Femur (tissue), 1 donor: ENCODE measurements at places on chromosomes 12 and 14.

DNA sequence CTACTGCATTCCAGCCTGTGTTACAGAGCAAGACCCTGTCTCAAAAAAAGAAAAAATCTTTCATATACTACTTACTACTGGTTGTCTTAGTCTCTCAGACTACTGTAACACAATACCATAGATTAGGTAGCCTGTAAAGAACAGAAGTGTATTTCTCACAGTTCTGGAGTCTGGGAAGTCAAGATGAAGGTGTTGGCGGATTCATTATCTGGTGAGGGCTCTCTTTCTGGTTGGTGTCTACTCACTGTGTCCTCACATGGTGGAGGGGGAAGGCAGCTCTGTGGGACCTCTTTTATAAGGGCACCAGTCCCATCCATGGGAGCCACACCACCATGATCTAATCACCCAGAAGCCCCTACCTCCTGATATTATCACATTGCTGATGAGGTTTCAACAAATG is 14.4 kb downstream of the WDR20 start:
- DNase-seq: no peak

DNA sequence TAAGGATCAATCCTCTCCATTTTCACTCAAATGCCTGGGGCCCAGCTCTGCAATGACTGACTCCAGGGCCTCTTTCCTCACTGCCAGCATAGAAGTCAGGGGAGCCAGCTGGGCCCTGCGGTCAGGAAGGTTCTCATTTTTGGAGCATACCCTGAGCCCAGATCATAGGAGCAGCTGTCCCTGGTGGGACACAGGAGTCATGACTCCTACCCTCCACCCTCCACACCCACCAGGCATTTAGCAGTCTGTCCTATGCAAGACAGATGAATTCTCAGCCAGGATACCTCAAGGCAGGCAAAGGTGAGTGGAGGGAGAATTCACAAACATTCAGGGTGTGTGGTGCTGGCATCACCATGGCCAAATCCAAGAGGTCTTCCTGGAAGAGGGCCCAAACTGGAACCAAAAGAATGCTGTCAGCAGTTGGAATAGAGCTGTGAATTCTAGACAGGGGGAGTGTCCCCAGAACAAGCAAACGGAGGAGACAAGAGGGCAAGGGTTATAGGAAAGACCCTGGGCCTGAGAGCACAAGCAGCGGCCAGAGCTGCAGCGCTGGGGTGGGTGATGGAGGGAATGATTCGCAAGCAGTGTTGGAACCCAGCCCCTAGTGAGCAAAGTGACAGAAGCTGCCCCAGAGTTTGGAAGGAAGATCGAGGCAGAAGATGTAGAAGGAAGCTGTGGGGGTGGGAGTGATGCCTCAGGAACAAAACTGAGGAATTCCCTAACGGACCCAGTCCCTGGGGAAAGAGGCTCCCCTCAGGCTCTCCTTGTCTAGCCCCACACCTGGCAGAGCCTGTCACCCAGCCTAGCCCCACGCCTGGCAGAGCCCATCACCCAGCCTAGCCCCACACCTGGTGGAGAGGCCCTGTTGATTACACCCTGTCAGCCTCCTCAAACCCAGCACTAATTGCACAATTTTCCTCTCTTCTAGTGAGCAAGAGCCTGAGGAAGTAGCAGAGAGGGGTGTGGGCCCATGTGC is 4.5 kb upstream of the REM2 start:
- DNase-seq: no peak

DNA sequence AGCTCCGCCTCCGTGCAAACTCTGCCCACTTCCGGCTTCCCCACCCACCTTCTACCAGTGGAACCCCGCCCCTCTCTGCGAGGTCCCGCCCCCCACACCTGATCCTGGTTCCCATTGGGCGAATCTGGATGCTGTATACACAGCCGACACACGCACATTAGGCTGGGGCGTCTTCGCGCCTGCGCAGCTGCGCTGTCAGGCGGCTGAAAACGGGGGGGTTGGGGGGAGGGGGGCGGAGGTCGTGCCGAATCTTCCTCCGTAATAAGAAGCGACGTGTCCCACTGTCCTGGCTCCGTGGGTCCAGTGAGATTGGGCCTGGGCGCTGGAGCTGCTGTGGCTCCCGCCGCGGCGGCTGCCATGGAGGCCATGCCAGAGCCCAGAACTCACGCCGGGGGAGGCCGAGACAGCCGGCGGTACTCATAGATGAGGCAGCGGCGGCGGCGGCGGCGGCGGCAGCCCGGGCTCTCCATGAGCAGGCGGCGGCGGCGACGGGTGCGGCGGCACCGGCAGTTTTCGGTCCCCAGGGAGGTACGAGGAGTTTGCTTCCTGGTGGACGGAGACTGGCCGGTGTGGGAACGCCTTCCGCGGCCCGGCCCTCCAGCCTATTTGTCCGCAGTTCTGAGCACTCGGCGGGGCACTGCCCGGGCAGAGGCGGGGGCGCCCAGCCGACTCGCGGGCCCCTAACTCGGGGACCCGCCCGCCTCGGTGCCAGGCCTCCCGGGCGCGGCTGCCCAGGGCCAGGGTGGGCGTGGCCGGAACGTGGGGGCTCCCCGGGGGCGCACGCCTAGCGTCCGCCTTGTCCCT is 64.5 kb downstream of the KLHL28 start:
- peak; percentile 98 for DNase-seq

- DNase-seq: no peak
These were observed 109.9 kb downstream of the RIMBP2 start for GRCh38 chr12:130606231-130606630.

DNA sequence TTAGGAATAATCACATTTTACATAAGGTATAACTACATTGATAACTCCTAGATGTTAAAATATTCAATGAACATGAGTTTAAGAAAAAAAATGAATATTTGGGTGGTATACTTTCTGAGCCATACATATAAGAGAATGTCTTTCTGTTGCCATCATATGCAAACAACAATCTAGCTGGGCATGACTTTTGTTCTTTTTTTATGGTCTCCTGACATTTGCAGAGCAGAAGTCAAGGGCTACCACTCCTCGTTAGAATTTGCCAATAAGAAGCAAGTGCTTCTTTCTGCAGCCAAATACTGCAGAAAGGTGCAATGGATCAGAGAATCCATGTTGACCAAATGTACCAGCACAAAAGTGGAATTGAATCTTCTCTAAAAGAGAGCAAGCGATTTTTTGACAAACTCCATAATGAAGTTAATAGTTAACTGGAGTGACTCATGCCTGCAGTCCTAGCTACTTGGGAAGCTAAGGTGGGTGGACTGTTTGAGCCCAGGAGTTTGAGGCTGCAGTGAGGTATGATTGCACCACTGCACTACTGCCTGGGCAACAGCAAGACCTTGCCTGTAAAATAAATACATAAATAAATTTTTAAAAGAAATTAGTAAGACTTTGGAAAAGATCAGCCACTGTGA is 25.5 kb upstream of the CCDC91 start:
- no peak for DNase-seq

- DNase-seq: no peak
These were observed 113.8 kb downstream of the EGLN3 start for GRCh38 chr14:33836900-33837577.

DNA sequence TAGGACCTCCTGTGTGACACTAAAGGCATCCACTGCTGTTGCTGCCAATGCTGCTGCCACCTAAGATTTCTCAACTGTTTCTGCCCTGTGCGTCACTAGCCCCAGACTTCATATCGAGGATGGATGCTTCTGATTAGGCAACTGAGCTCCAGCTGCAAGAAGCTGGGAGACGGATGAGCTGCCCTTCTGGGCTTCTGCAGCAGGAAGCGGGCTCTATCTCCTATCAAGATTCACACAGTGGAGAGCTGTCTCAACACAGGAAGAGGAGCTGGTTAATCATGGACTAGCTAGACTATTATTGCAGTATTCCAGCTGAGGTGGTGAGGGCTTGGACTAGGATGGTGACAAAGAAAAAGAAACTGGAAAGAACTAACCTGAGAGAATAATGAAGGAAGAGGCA is 59.2 kb upstream of the PELI2 start:
- no peak for DNase-seq

- no peak for DNase-seq
These were observed 115.9 kb downstream of the ETV6 start for GRCh38 chr12:11765421-11765816.

GRCh38 chr12:13112968-13113367 is 9.5 kb upstream of the GSG1 start:
- DNase-seq: no peak

GRCh38 chr12:27164330-27165040 is 79.6 kb upstream of the STK38L start:
- no peak for DNase-seq

- no peak for DNase-seq
These were observed 9.8 kb upstream of the PARP11 start for GRCh38 chr12:3882896-3883564.

DNA sequence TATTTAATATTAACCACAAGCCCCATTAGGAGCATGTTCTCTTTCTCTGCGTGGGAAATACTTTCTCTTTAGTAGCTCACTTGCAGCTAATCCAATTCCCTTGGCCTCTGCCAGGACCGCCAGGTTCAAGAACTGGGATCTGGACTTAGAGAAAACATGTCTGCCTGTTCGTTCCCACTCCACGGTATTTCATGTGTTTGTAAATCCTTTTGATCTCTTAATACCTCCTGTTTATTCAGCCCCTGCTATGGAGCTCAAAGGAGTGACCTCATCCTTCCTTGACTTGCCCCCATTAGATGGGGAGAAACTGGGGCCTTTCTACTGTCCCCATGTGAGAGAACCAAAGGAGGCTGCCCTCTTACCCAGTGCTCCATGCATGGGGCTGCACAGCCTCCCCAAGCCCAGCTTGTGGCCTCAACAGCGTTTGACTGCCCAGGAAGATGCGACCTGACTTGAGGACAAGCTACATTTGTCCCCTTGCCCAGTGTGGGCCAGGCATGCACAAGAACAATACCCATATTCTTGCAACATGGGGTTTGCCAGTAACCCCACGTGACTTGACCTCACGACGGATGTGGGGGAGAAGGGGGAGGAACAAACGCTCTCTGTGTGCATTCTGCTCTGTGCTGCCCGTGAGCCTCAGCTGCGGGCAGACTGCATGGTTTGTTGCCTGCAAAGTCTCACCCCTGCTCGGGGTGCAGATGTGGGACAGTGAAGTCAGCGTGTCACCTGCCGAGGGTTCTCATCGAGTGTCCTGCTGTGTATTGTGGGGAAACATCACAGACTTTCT is 30.3 kb downstream of the CD9 start:
- peak; percentile 83 for DNase-seq

GRCh38 chr12:76216585-76217472 is 131.4 kb downstream of the BBS10 start:
- no peak for DNase-seq

GRCh38 chr12:79645235-79645630 is 45.5 kb downstream of the PAWR start:
- no peak for DNase-seq

GRCh38 chr14:63996016-63996415 is 143.2 kb downstream of the SYNE2 start:
- no peak for DNase-seq

DNA sequence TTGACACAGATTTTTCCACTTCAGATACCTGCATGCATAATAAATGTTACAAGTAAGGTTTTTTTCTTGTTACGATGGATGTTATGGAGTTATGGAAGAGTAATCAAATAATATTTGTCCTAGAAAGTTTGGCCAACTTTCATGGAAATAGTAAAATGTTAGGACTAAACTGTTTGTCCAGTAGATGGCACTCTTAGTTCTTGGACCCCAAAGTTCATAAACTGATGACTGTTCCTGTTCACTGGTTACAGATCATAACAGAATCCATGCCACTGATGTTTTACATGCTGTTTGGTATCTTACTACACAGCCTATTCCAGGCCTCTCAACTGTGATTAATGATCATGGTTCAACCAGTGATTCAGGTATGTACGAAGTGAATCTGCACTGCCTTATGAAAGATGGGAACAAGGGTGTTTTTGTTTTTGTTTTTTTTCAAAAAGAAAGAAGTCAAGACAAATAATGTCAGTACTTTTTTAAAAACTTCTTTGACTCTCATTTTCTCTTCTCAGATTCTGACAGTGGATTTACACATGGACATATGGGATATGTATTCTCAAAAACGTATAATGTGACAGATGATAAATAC is 48.8 kb upstream of the SLCO1C1 start:
- DNase-seq: no peak

- no peak for DNase-seq
These were observed 479.4 kb upstream of the DCN start for GRCh38 chr12:91662021-91662420.

DNA sequence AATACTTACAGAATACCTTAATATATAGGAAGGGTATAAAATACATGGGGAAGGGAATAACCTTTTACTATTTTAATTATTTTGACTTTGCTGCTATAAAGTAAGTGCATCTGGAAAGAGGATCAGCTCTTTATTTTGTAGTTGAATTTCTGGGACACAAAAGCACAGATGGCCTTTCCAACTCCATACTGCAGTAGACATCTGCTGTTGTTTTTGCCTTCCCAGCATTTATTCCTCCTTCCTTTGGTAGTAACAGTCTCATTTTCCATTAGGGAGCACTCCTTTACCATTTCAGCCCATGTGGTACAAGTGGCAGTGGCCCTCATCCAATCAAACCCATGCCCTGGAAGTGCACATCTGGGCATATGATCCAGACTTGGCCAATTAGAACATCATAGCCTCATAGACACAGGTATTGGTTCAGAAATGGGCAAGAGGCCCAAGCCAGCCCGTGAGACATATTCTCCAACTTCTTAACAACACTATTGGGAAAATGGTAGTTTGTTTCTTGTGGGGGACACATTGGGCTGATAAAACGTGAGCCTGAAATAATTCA is 64.8 kb upstream of the YARS2 start:
- DNase-seq: no peak

DNA sequence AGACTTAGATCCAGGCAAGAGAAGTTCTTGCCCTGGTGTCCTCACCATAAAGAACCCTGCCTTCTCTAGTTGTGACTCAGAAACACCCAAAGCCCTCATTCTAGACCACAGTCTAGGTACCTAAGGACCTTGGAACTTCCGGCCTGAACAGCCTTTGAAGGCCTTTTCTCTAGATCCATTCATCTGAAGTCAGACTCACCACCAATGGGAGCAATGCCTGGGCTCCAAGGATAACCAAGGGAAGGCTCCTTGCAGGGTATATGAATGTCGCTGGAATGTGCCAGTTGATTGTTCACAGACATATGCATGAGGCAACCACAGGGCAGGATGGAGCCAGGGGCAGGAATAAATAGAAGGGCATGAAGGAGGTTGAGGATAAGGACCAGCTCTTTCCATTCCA is 86.3 kb downstream of the PLCZ1 start:
- DNase-seq: no peak

DNA sequence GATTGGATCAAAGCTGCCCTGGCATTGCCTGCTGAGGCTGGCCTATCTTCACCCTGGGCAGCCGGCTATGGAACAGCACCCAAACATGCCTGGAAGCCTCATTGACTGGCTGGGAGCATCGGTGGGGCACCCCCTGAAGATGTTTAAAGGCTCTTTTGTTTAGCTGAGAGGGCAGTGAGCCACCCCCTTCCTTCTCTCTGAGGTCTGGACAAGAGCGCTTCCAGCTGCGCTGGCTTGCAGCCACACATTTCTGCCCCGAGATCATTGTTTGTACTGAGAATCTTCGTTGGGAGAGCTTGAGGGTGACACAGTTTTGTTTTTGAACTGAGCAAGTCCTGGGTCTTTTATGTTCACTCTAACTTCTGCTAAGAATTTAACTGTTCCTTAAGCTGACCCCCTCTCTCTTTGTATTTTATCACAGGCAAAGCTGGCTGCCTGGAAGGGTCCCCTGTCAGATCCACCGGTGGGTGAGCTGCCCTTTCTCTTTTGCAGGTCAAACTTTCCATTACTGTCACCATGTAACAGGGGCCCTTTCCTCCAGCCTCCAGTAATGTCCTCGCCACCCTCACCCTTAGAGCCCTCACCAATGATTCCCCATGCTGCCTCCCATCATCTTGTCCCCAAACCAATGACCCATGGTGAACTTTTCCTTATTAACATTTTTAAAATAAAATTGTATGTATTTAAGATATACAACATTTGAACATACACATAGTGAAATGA is 212.2 kb downstream of the KIF26A start:
- DNase-seq: peak; percentile 64
